ENCODE measurements at places on chromosomes 5 and 9.

DNA sequence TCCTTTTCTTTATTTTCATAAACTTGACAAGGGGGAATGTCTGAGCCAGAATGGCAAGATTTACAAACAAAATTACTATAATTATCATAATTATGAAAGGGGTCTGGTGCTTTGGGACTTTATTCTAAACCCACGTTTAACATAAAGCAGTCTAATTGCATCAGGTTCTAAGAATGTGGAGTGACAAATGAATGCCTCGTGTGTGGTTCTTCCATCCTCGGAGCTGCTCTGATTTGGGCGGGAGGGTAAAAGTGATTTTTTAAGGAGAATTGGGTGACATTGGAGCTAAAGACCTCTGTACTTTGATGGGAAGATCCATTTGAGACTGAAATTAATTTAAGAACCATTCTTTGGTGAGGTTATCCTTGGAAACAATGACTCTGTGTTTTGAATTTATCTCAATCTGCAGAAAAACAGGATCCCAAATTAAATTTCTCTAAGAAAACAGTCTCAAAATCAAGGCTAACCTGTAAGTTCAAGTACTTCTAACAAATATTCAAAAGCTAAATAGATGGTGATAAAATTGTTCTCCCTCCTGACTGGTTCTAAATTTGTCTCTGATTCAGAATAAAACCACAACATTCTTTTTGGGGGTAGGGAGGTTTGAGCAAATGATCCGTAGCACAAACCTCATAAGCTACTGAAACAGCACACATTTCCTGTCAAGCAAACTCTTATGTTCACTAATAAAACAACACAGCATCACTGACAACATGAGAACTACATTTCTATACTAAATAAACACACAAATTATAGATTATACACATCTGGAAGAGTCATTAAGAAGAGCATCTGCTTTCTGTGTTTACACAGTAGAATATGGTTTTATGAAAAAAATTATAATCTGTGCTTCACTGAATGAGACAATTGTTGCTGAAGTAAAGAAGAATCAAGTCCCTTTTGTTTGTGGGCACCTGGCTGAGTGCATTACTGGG, 85.5 kb downstream of the DCP2 start:
- no peak for DNase-seq

- no peak for DNase-seq
These were observed 25.2 kb downstream of the MAP3K1 start for GRCh38 chr5:56840597-56840996.

GRCh38 chr9:133205996-133206931, 2.8 kb downstream of the OBP2B start:
- no peak for DNase-seq

GRCh38 chr9:130104491-130105193, 50.9 kb downstream of the GPR107 start:
- no peak for DNase-seq

DNA sequence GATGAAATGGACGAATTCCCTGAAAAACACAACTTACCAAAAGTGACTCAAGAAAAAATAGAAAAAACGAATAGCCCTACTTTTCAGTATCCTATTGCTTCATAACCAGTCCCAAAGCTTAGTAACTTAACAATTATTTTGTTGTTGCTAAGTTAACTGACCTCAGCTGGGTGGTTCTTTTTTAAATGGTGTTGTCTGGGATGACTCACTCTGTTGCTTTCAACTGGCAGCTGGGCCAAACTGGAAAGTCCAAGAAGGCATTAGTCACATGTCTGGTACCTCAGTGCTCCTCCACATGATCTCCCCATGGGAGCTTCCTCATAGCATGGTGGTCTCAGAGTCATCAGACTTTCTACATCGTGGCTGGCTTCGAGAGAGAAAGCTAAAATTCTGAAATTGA, 47.8 kb upstream of the ADAMTS2 start:
- no peak for DNase-seq

DNA sequence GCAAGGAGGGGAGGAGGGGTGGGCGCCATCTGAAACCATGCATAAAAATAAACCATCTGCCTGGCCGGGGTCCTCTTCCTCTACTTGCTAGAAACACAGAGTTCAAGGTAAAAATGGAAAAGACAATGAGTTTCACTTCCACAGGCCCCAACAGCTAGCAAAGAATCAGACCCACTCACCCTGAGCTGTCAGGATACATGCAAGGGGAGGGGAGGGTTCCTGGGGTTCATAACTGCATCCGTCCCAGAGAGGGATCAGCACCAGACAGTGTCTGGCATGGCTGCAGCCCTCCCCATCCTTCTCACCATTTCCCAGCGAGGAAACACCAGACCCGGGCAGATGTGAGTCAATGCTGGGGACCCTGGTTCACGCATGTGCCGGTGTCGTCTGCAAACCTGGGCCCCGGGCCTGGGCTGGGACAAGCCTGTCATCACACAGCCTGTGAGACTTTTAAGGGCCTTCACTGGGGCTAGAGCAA, 55.4 kb downstream of the SEMA4D start:
- no peak for DNase-seq

- DNase-seq = no peak
These were observed 16.7 kb downstream of the ITGA1 start for GRCh38 chr5:52804387-52804791.

DNA sequence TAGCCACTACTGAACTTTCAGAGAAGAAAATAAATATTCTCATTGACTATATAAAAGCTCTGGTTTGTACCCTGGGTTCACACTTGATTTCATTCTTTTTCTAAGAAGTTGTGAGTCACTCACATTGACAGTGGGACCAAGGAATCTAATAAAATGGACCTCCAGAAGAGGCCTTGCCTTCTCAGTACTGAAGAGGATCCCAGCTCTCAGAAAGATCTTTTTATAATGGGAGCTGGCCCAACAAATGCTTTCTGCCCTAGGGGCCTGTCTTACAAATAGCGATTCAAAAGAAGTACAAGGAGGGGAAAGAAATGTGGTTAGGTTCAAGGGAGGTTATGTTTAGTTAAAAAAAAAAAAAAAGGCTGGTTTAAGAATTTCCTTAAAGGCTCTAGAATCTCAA, 237.9 kb downstream of the ISL1 start:
- DNase-seq = no peak

DNA sequence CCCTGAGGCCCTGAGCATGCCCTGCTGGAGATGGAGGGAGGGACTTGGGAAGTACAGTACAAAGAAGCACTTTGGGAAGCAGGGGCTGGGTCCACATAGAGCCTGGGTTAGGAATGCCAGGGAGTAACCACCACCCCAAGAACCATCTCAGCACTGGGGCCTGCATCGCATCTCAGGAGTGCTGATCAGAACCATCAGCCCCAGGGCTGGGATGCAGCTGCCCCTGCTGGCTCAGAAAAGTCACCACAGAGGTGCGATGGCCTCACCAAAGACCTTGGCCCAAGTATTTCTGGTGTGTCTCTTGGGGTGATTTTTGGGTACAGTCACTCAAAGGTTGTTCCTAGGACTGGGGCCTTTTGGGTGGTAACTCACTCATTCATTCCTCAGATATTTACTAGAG, 236.8 kb upstream of the MVB12B start:
- DNase-seq = no peak

- no peak for DNase-seq
These were observed 31.5 kb upstream of the ALDH1B1 start for GRCh38 chr9:38360839-38361472.

- peak; percentile 24 for DNase-seq
These were observed at the start of gene CCDC171 for GRCh38 chr9:15552636-15553527. Gene CCDC171, plus strand, starts transcription at chr9:15553043. Its CDS starts 11,046 bp downstream, at chr9:15564089.

- DNase-seq = no peak
These were observed 81.7 kb downstream of the GNAQ start for GRCh38 chr9:77949751-77950436.

DNA sequence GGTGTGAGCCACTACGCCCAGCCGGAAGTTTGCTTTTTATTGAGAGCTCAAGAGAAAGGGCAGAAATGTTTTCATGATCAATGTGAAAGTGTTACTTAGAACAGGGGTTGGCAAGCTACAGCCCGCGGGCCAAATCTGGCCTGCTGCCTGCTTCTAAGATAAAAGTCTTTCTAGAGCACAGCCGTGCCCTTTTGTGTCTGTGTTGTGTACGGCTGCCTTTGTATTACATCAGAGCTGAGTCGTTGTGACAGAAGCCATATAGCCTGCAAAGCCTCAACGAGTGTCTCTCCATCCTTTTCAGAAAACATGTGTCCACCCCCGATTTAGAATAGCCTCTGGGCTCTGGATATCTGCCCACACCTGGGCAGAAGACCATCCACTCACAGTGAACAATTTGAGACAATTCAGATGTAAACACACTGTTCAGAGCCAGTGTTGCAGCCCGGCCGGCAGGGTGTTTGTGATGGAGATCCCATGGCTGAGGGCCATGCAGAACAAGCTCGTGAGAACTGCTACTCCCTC, 28.8 kb downstream of the AK8 start:
- no peak for DNase-seq

GRCh38 chr5:107501965-107502675, 168.6 kb downstream of the EFNA5 start:
- no peak for DNase-seq

- no peak for DNase-seq
These were observed 16.7 kb downstream of the GDA start for GRCh38 chr9:72165821-72166547.

DNA sequence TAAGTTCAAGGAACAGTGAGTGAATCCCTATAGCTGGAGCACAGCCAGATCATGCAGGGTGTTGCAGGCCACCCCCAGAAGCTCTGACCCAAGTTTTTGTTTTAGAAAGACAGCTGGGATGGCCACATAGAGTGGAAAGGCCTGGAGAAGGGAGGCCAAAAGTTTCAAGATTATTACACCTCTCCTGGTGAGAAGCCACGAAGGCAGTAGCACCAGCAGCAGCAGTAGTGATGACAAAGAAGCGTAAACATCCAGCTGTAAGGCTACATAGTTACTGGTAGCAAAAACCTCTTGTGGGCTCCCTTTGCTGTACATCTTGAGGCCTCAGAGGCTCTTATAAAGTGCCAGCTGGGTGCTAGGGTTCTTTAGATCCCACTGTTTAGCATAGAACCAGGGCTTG, 11.8 kb downstream of the ADAMTSL1 start:
- DNase-seq = no peak

DNA sequence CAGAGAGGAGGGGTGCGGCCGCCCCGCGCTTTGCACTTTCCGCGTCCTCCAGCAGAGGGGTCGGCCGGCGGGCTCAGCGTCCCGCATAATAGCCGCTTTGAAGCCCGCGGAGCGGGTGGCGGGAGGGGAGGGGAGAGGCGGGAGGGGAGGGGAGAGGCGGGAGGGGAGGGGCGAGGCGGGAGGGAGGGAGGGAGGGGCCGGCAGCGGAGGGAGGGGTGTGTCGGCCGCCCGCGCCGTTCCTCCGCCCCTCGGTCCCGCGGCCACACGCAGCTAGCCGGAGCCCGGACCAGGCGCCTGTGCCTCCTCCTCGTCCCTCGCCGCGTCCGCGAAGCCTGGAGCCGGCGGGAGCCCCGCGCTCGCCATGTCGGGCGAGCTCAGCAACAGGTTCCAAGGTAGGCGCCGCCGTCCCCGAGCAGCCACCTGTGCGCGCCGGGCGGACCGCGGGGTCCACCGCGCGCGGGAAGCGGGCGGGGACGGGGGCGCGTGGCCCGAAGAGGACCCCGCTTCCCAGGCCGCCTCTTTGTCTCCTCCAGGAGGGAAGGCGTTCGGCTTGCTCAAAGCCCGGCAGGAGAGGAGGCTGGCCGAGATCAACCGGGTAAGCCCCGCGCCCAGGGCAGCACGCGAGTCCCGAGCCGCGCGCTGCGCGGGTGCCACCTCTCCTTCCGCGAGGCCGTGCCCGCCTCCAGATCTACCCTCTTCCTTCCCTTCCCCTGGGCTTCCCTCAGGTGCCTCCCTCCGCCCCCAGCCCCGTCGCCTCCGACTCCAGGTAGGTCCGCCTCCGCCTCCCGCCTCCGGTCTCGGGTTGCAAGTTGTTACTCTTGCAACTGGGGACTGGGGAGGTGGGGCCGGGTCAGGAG, at the start of gene AIF1L:
Gene AIF1L (plus strand): TSS at position 263 of the 857 bp plus-strand sequence. CDS start 99 bp downstream, at position 362.
- DNase-seq = no peak

- no peak for DNase-seq
These were observed 124.9 kb upstream of the ZNF462 start for GRCh38 chr9:106738109-106738508.

DNA sequence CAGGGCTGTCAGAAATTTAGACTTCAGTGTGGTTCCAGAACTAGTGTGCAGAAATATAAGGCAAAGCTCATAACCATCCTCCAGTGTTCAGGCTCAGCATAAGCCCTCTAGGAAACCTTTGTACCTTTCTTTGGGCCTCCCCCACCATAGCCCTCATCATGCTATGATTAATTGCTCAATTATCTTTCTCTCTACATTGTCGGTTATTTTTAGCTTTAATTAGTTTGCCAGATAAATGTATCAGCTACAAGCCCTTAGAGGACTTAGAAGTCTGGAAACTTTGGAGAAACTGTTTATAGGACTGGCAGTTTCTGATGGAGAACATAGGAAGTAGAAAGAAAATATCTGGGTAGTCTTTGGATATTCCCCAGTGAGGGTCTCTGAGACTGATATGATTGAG, 43.5 kb upstream of the TNC start:
- DNase-seq = no peak

- DNase-seq = no peak
These were observed 24.0 kb upstream of the KLF4 start for GRCh38 chr9:107513464-107514100.

DNA sequence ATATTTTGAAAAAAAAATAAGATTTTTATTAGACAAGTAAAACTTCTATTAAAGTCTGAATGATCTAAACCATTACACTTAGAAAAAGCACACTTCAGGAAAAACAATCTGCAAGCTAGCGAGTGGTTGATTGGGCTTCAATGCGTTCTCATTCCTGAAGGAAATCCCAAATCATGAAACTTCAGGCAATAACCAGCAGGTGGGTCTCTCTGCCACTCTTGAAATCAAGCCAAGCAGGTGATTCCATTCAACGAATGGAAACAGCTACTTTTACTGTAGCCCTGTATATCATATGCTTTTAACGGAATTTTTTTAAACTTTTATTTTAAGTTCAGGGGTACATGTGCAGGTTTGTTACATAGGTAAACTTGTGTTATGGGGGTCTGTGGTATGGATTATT, 234.5 kb upstream of the TRPM3 start:
- no peak for DNase-seq

DNA sequence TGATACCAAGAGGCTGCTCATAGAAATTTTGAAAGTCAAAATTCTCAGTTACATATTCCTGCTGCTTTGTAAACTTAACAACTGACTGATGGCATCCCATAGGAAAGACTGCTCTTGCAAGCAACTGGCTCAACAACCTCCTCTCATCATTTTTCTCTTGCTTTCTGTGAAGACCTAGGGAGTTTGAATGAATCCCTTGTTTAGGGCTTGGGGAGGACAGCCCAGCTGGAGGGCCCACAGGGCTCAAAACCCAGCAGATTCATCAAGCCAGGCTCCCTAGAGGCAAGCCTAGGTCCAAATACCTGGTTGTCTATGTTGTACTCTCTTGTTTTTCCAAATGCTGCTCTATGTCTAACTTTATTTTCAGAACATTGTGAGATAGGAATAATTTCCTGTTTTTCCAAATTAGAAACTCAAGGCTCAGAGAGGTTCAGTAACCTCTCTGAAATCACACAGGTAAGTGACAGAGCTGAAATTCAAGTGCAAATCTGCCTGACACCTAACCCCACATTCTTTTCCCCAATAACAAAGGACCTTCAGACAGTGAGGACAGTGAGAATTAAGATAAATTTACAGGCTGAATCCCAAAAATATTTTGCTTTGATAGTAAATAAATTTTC, 558.9 kb upstream of the KLF4 start:
- no peak for DNase-seq

- DNase-seq = no peak
These were observed 9.4 kb downstream of the CRB2 start for GRCh38 chr9:123365287-123365880.

Data from esophagus squamous epithelium (tissue), 5 donors.